ENCODE measurements at places on chromosomes 13 and 19.

GRCh38 chr19:14381689-14382474 lies 638 bp downstream of the ADGRE5 start:
- peak; percentile 90 for DNase-seq

- DNase-seq = no peak
Observed at GRCh38 chr19:400976-401865, 7.7 kb downstream of the C2CD4C start.

- DNase-seq = no peak
Observed at GRCh38 chr19:19448238-19448544, 42.7 kb downstream of the GATAD2A start.

DNA sequence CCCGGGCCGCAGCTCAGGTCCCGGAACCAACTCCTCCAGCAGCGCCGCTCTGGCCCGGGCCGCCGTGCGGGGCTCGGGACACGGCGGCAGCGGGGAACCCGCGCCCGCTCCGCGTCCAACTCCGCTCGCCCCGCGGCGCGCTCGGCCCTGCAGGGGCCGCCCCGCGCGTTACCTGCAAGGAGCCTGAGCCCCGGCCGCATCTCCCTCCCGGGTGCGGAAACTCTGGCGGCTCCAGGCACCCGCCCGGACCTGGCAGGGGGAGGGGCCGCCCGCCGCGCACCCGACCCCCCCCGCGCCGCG lies at the start of gene TMTC4:
TSS of gene TMTC4 (minus strand) at position 224 of the 300 bp plus-strand sequence. CDS start 4,433 bp downstream, outside the sequence.
- no peak for DNase-seq

GRCh38 chr19:52566588-52566987 lies 3.5 kb upstream of the ZNF701 start:
- DNase-seq = no peak

GRCh38 chr19:12450844-12451243 lies 10.0 kb upstream of the ZNF443 start:
- no peak for DNase-seq

Data from CD4-positive, alpha-beta T cell treated with Interferon gamma for 1 hour (primary cell).